ENCODE measurements at places on chromosomes 6 and 20. TPM values are rescaled to one million over a fixed set of nuclear protein-coding genes. Genes with fewer than 3 reads are reported as not detected.

VGLL2 gene
- 0.04 TPM for polyA plus RNA-seq

HLA-F gene
- polyA plus RNA-seq, result 35.6 TPM

FAM83C gene
- 32.3 TPM for polyA plus RNA-seq

TCF21 gene
- 1.2 TPM for polyA plus RNA-seq

RTEL1 gene
- polyA plus RNA-seq, result 8.1 TPM

PNPLA1 gene
- 0.04 TPM for polyA plus RNA-seq

SNAP25 gene
- 0.12 TPM for polyA plus RNA-seq

TNXB gene
- polyA plus RNA-seq, result 15.5 TPM

SMPDL3A gene
- polyA plus RNA-seq, result 4.9 TPM

All from esophagus (tissue), 2 donors.